ENCODE measurements at places on chromosomes 12 and 14.
A peak's percentile ranks its signal among the peaks of the same experiment; 100 is the strongest.

DNA sequence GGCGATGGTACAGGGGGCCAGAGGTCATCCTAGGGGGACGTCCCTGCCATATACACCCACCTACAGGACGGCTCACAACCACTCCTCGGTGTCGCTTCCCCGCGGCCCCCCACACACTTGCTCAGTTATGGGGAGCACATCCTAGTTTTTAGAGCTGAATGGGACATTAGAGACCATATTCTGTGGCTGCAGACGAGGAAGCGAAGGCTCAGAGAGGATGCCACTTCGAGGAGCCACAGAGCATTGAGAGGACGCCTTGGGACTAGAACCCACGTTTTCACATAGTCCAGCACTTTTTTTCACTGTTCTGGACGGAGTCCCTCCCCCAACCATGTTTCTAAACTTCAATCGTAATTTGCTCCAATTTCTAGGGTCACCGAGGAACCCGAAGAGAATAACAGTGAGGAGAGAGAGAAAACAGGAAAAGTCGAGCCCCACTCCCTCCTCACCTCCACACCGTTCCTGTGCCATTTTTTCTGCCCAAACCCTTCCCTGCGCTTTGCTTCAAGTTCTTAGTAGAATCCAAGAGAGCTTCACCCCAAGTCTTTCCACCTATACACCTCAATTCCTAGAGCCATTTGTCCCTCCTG, 641 bp upstream of the ASCL1 start:
- DNase-seq = no peak

DNA sequence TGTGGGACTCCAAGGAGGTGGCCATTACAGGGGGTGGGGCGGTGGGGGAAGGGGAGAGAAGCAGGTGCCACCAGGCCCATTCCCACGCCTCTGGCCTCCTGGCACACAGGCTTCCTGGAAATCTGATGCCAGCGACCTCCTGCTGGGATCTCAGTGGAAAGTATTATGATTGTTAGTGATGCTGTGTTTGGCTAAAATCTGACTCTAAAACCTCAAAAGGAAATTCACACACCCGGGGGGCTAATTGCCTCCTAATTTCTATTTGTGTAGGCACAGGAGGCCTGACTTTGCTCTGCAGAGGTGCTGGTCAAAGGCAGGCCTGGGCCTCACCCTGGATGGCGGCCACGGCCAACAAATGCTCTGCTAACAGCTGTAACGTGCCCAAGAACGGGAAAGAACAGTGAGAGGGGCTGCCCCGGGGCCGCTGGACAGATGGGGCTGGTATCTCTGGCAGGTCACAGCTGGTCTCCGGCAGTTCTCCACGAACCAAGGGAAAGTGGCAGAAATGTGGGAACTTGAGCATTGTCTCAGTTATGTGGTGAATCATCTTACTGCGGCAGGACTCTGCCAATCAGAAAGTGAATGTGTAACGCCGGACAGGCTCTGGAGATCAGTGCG, 14.3 kb downstream of the FAM181A start:
- DNase-seq = no peak

GRCh38 chr12:1117970-1118563, 127.0 kb downstream of the ERC1 start:
- DNase-seq = peak; percentile 57

DNA sequence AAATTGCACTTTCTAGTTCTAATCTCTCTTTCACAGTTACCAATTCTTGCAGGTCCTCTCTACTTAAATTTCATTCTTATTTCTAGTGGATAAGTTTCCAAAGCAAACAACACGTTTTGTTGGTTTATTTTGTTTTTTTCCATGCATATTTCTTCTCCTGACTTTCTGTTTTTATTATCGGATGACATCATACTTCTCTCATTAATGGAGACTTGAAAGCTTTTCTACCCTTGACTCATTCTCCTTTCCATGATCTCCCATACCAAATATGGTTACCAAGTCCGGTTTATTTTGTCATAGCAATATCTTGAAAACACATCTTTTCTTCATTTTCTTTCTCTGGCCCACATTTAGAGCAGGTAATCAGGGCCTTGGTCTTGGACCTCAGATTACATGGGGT, 796.5 kb downstream of the GALC start:
- DNase-seq = no peak

DNA sequence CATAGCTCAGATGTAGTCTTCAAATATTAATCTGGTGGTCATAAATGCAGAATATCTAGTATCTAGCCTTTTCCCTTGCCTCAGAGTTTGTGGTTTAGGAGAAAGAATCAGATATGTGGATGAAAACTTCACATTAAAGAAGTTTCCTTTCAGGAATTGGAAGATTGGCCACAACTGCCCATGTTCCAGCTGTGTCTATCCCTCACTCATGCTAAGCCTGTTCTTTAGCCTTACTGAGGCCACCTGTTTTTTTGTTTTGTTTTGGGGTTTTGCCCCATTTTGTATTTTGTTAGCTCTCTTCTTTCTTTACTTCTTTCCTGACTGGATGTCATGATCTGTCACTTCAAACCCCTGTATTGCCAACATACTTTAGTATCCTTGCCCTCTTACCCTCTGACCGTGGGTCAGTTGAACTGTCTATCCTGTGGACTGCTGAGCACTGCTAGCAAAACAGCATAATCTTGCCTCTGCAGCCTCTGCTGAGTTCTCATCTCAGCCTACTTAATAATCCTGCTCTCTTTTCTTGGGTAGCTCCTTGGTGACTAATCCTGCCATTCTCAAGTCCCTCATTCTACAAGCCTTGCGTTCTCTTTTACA, 22.0 kb upstream of the CCT2 start:
- DNase-seq = no peak

DNA sequence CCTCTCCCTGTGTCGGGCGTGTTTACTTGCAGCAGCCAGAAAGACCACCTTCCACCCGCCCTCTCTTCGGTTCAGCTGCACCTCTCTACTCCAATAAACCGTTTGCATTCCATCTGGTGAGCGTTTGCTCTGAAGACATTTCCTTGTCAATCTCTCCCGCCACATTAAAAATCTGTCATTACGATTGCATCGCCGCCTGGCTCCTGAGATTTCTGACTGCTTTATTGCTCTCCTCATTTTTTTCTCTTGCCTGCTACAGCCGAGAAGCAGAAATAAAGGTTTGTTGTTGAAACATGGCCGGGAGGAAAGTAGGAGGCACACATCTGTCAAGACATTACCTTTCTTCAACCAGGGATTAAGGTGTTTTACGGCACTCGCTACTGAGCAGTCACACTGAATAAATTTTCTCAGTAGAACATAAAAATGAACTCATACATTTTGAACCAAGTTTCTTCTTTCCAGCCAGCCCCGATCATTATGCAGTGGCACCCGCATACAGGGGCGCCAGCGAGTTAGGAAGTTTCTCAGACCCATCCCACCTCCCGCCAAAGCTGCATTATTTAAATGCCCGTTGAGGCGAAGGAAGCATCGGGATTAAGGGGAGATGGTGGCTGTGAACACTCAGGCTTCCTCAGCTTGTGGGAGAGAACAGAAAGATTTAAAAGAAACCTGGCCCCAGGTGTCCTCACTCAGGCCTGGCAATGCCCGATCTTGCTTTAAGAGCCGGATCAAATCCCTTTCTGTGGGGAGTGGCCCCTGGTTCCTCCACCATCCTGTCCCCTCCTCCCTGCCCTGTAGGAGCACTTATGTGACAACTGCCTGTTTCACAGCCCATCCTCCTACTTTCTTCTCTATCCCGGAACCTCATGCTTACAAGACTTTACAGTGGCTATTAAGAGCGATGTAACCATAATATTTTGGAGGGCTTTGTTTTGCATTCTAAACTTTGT, 1108.9 kb downstream of the BCL11B start:
- no peak for DNase-seq

DNA sequence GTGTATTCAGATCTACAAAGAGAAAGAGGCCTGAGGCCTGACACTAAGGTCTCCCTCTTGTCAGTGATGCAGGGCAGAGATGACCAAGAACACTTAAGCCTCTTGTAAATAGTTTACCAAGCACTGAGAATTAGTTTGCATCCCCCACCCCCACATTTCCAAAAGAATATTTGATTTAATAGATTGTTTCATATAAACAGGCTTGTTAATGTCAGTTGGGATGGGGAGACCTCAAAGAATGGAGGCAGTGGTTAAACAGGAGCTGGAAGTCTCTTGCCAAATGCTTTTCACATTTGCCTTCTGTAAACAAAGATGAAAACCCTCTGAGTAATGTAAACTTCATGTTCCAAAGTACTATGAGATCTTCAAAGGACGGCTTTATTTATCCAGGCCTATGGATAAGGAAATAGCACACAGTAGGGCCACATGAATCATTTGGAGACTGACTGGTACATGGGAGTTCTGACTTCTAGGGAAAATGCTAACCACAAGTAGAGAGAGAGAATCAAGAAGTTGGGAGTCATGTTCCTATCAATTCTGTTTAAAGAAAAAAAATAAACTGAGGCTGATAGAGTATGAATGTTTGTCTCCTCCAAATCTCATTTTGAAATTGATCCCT, 234.7 kb downstream of the ANO2 start:
- DNase-seq = no peak

DNA sequence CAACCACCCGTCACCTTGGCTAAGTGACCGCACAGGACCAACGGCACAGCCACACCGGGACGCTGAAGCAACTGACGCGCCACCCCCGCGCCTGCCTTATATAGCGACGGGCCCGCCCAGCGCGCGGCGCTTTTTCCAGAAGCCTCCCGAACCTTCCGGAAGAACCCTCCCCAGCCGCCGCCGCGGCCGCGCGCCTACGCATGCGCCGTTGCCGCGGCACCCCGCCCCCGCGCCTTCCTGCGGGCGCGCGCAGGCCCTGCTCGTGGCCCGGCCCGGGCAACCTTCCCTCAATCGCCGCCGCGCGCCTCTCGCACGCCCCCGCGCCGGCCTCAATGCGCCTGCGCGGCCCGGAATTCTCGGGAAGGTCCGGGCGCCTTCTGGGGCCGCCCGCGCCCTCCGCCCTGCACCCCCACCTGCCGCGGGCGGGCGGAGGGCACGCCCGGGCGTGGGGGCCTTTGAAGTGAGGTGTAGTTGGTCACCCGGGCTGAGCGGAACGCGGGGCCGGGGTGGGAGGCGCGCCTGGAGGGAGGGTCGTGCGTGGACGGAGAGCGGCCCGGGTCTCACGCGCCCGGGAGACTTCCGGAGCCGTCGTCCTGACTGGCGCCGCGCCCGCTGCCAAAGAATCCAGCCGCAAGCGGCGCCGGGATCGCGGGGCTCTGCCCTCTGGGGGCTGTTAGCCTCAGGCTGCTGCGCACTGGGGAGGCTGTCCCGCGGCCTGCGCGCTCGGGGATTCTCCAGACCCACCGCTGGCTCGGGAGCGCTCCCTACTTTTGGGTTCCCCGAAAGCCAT, at the start of gene HSP90AA1:
Gene HSP90AA1 (minus strand): TSS at position 73 of the 790 bp plus-strand sequence. CDS start 666 bp downstream, outside the sequence.
- DNase-seq = peak; percentile 93

GRCh38 chr12:130246560-130246959, 84.3 kb downstream of the FZD10 start:
- no peak for DNase-seq

DNA sequence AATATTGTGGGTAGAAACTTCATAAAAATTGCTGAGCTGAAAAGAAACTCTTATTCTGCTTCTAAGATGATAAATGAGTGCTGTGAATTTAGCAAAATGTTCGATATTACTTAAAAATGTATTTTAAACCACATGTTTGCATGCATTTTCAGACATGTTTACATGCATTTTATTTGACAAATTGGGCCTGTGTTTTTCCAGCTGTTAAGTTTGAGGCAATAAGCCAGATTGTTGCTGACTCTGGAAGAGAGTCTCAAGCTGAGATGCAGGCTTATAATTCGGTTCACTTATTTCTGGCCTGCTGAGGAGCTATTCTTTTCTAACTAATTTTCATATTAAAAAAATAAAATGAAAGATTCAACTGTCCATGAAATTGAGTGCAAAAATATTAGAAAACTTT, 110.1 kb downstream of the SYNE2 start:
- DNase-seq = no peak

- DNase-seq = no peak
Observed at GRCh38 chr14:64891173-64891838, 11.6 kb upstream of the SPTB start.

DNA sequence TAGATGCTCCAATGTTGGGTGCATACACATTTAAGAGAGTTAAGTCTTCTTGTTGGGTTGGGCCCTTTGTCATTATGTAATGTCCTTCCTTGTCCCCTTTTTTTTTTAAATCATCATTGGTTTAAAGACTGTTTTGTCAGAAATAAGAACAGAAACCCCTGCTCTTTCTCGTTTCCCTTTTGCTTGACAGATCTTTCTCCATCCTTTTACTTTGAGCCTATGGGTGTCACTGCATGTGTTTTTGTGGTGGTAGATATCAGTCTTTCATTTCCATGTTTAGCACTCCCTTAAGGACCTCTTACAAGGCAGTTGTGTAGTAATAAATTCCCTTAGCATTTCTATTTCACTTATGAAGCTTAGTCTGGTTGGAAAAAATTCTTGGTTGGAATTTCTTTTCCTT, 47.4 kb downstream of the RTN1 start:
- DNase-seq = no peak

DNA sequence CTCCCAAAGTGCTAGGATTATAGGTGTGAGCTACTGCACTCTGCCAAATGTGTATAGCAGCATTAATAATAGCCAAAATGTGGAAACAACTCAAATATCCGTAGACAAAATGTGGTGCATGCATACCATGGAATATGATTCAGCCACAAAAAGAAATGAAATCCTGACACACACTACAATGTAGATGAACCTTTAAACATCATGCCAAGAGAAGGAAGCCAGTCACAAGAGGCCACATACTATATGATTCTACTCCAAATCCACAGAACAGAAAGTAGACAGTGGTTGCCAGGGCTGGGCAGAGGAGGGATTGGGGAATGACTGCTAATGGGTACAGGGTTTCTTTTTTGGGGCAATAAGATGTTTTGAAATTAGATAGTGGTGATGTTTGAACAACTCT, 7.7 kb upstream of the TMED2 start:
- DNase-seq = no peak

DNA sequence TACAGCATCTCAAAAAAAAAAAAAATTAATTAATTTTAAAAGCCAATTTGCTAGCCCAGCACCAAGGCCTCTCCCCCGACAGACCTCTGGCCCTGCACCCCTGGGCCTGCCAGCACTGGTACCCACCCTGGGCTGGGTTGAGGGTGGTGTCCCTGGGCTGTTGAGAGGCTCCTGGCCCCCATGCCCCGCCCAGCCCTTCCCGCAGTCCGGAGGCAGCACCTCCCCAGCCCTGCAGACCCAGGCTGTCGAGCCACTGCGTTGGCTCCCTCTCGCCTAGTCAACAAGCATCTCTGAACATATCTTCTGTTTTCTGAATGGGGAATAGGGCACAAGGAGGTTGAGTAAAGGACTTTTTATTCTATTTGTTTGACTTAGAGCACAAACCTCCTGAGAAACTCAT, 87.1 kb downstream of the FBXL14 start:
- DNase-seq = no peak
